Brain pericyte (primary cell): ENCODE measurements at places on chromosomes 6 and 20.

- DNase-seq: no peak
Measured at GRCh38 chr6:17601386-17601703, 1.2 kb downstream of the FAM8A1 start.

GRCh38 chr20:49768204-49769047, 44.2 kb upstream of the SLC9A8 start:
- DNase-seq: peak; percentile 66

GRCh38 chr20:64103871-64104666, 3.3 kb downstream of the NPBWR2 start:
- no peak for DNase-seq

DNA sequence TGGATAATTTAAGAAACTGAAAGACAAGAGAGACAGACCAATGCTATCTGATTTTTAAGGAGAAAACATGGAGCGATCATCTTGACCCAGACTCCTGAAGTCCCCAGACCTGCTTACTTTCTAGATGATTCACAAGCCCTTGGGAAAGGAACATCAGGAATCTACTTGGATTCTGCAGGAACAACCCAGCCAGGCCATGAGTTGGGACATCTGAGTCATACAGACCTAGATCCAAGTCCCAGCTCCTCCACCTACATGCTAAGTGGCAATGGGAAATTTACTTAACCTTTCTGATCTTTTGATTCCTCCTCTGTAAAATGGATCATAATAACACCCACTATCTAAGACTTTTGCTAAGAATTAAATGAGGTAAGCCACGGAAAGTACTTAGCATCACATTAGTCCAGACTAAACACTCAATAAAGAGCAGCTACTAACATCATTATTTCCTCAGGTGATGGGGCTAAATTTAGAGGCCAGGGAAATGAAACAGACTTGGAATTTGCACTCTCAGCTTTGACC, 61.0 kb upstream of the MAFB start:
- no peak for DNase-seq

GRCh38 chr6:28802417-28803336, 121.1 kb downstream of the TRIM27 start:
- no peak for DNase-seq

GRCh38 chr6:113998811-113999210, 27.9 kb upstream of the HDAC2 start:
- DNase-seq: no peak

- DNase-seq: no peak
Measured at GRCh38 chr6:27096834-27097511, 150.5 kb upstream of the PRSS16 start.

- DNase-seq: no peak
Measured at GRCh38 chr6:164211254-164211653, 796.7 kb downstream of the QKI start.

GRCh38 chr6:103183831-103184411, 1675.8 kb downstream of the HACE1 start:
- no peak for DNase-seq

- no peak for DNase-seq
Measured at GRCh38 chr20:34983089-34983820, 27.6 kb downstream of the MYH7B start.

DNA sequence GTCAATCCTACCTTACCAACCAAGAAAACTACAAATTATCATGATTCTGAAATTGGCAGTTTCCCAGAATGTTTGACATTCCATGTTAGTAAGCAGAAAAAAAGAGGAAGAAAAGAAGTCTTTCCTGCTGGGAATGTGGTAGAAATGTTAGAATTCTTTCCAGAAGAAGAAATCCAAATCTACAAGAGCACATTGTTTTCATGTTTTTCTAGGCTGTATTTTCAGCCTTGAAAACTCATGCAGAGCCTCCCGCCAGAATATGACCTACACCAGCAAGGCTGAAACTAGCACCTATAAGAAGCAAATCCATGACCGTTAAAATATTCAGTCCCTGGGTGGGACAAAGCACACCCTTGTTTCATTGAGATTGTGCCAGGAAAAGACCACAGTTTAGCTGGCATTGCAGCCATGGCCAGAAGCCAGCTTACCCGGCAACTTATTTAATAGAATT, 259.4 kb downstream of the GJA1 start:
- DNase-seq: no peak

- DNase-seq: no peak
Measured at GRCh38 chr6:101125380-101125971, 244.3 kb upstream of the ASCC3 start.

DNA sequence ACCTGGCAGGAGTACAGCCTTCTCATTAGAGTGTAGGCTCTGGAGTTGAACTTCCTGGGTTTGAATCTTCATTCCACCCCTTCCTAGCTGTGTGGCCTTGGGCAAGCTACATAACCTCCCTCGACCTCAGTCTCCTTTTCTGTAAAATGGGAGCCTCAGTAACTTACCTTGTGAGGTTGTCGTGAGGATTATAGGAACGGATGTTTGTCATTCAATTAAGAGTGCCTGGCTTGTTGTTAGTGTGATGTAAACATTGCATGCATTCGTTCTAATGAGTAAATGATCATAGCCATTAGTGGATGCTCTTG, 45.2 kb downstream of the TOX2 start:
- no peak for DNase-seq

DNA sequence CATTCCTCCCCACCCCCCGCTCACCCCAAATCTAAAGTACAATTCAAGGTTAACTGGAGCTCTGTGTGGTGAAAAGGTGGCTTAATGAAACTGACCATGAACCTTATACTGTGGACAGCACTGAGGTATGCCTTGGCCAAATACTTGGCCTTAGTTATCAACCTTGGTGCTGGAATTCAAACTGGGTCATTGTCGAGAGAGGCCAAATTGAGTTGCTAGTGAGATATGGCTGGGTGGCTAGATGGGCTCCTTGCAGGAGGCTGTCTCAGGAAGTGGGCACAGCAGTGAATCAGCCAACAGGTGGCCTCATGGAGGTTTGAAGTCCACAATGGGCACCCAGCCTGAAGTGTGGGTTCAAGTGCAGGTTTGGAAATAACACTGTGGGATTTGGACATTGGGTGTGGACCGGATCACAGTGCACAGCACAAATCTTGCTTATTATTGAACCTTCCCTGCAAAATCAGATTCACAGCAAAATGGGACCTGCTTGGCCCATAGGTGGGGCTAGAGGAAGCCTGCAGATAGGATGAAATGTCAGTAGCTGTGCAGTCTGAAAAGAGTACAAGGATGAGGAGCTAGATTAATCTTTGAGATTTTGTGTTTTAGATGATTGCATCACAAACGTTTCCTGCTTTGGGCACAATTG, 5.6 kb upstream of the BTBD3 start:
- DNase-seq: no peak

DNA sequence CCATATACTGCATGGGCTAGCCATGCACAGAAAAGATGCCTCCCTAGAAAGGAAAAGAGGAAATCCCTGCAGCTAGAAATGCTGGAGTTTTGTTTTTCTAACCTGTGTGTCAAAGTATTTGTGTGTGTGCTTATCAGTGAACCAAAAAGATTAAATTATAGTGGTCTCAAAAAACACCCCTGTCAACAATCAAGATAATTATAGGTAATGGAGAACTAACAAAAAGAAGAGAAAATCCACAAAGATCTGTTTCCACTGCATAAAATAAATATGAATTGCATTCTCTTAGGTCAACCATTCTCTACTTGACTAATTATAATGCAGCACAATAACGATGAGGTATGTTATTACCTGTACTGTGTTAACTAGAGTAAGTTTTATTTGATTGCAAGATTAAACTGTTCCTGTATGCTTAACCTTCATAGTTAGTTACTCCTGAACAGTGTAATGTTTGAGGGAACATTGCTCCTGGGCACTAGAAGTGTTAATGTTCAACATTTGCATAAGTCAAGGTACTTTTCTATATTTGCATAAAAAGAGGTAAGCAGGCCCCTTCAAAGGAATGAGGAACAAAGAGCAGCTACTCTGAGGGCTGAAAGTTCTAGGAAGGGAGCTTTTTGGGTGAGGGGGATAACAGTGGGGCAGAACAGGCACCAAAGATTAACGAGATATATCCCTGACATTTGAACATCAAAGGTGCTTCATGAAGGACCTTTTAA, 212.1 kb downstream of the BTBD9 start:
- DNase-seq: no peak
